Activated CD8-positive, alpha-beta memory T cell treated with anti-CD3 and anti-CD28 coated beads, Interleukin-2, amount 50 U/mL, for 4 hours (primary cell): ENCODE measurements at places on chromosomes 7 and 10.
A peak's percentile ranks its signal among the peaks of the same experiment; 100 is the strongest.

GRCh38 chr10:29804025-29804852 is 169.5 kb upstream of the SVIL start:
- DNase-seq = no peak

DNA sequence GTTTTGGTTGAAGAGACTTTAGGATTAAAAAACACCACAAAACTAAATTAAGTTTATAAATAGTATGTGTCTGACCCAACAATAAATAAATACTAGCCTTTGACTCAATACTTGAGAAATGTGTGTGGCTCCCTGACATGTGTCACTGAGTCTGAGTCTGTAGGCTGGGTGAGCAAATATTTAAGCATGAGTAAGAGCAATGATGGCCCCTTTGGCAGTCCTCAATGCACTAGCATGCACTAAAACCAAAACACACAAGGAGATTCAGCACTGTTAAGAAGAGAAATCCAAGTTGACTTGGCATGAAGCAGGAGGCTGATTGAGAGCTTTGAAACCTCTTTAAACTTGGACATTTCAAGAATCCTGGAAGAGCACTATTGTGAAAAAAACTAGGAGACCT is 37.1 kb downstream of the CCDC71L start:
- DNase-seq = no peak

GRCh38 chr7:128003787-128004186 is 27.4 kb downstream of the LRRC4 start:
- no peak for DNase-seq

GRCh38 chr10:105986912-105987635 is 1177.4 kb downstream of the SORCS1 start:
- DNase-seq = no peak

GRCh38 chr7:44769776-44770294 is 21.2 kb downstream of the ZMIZ2 start:
- DNase-seq = no peak

GRCh38 chr10:117892681-117893220 is 154.0 kb downstream of the RAB11FIP2 start:
- DNase-seq = no peak

DNA sequence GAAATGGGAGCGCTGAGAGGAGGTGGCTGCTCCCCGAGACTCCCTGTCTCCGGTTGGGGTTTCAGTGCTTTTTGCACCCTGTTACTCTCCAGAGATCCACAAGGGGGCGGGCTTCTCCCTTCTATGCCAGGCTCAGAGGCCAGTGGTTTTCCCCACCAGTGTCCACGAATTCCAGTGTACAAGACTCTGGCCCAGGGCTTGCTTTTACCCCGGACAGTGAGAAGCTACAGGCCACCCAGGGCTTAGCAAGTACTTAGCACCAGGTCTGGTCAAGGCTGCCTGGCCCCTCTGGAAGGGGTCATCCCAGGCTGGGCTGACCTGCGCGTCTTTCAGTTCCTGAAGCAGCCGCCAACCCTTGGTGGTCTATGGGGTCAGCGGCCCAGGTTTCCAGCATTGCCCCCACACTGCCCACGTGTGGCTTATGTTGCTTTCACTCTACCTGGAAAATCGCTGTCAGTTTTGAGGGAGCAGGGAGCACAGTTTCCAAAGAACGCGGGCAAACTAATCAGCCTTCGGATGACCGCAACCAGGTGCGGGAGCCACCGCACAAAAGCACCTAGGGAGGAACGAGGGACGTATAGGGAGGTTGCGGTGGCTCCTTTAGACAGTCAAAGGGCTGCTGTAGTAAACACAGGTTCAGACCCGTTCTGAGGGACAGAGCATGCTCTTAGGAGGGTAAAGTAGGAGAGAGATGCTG is 6.8 kb downstream of the CYP26A1 start:
- peak; percentile 48 for DNase-seq

GRCh38 chr7:70893971-70894715 is 237.8 kb upstream of the GALNT17 start:
- no peak for DNase-seq

DNA sequence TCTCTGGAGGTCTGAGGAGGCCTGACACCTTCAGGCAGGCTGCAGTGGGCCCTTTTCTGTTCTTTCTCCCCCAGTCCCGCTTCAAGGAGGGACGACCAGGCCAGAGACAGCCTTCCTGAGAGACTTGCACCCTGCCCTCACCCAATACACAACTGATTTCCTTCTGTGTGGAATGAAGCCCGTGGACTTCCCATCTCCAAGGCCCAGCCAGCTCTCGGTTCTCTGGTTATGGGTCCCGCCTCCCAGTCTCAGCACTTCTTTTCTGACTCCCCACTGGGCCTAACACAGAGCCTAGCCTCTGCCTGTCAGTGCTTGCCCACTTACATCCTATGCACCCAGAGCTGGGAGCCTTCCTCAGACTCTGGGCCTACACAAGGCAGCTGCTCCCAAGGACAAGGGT is 24.1 kb upstream of the ADCYAP1R1 start:
- DNase-seq = no peak

GRCh38 chr7:128842674-128843641 is 12.8 kb downstream of the FLNC start:
- DNase-seq = no peak

DNA sequence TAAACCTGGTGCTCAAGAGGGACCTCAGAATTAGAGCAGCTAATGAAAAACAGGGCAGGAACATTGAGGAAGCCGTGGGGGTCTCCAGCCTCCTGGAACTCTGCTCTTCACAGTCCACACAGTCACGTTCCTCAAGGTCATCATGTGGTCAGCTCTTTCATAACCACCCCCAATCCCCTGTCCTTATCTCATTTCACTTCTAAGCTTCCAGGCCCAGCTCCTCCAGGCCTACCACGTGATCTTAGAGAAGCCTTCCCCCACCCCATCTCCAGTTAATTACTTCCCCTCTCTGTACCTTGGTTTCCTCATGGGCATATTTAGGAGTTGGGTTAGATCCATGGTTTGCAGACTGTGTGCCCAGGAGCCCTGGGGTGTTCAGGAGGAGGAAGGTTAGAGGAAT is 106.4 kb upstream of the TCF7L2 start:
- no peak for DNase-seq

DNA sequence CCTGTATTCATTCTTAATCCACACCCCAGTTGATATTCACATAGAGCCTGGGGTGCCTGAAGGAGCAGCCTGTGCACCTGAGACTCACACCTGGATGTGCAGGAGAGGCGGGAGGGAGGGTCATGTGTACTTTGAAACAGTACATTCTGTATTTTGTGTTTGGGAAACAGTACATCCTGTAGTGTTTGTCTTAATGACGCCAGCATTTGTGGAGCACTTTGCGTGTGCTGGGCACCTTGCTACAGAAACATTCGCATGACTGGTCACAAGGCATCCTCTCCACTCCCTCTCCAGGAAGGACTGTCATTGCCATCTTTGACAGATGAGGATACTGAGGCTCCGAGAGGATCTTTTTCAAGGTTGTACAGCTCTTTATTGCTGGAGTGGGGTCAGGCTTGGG is 132.1 kb downstream of the TACC2 start:
- no peak for DNase-seq

DNA sequence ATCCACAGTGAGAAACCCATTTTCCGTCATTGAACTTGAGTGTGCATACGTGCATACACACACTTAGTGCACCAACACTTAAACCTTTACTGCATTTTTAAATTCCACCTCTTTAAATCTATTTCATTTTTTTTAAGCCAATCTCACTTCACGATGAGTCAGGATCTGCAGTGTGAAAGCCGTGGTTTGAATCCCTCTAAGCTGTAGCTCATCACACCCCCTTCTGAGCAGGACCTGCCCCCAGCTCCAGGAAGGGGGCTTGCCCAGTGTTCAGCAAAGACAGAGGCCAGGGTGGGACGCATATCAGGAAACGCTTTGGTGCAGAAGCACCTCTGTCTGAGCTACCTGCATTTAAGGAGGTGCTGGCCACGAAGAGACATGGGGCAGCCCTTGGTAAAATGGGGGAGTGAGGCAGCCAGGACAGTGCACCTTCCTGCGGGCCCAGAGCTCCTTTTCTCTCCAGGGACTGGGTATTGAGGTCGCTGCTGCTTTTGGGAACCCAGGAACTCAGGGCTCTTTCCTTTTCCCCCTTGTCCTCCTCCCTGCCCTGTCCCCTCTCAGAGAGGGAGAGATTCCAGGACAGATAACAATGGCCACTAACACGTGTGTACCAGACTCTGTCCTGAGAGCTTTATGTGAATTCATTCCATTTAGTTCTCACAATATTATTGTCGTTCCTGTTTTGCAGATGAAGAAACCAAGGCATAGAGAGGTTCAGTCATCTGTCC is 21.7 kb downstream of the ZNF316 start:
- no peak for DNase-seq

DNA sequence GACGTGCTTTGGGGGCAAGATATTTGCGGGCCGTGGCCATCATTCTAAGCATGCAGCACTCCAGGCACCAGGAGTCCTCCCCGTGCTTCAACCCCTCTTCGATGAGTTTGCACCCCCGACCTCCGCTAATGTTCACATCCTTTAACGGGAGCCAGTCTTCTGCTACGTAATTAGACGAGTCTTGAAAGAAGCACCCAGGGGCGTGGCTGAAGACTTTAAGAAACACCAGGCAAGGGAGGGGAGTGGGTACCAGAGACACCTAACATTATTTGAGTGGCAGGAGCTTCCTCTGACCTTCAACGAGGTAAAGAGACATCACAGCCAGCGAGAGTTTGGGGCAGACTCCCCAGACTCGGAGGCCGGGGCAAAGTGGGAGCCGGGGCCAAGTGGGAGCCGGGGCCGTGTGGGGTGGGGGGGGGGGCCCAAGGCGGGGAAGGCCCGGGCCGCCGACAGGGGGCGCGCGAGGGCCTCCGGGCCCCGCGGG is 31.1 kb upstream of the TOMM7 start:
- DNase-seq = peak; percentile 58

DNA sequence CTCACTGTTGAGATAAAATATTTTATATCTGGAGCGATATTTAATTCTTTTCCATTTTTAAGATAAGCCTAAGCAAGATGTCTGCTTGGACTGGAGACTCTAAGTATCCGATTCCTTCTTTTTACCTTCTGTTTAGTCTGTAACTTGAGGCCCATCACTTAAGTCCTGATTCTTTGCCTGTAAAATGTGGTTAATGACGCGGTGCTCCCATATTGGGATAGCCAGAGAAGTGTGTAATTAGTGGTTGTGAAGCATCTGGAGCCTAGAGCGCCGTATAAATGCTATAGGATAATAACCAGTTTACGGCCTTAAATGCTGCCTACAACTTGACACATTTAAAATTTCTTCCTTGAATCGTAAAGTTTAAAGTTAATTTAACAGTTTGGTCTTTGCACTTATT is 132.9 kb downstream of the CHN2 start:
- no peak for DNase-seq

- DNase-seq = no peak
Observed at GRCh38 chr10:33052263-33052875, 94.3 kb upstream of the ITGB1 start.

DNA sequence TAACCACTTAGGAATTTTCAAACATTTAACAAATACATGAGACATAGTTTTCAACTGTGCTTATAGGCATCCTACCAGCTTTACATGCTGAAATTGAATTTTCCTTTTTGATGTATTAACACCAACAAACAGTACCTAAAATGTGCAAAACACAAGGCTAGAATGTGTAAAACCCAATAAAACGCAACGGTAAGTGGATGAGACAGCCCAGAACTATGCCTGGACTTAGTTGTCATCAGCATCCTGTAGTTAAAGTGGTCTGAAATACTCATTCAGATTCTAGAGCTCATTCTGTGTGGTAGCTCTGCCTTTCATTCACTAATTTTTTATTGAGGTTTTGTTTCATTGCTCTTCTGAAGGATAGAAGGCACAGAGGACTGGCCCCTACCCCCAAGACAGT is 137.1 kb downstream of the BMPER start:
- DNase-seq = no peak

GRCh38 chr7:132485600-132486273 is 90.5 kb downstream of the PLXNA4 start:
- DNase-seq = peak; percentile 43

GRCh38 chr10:48418189-48418788 is 111.8 kb downstream of the MAPK8 start:
- no peak for DNase-seq

DNA sequence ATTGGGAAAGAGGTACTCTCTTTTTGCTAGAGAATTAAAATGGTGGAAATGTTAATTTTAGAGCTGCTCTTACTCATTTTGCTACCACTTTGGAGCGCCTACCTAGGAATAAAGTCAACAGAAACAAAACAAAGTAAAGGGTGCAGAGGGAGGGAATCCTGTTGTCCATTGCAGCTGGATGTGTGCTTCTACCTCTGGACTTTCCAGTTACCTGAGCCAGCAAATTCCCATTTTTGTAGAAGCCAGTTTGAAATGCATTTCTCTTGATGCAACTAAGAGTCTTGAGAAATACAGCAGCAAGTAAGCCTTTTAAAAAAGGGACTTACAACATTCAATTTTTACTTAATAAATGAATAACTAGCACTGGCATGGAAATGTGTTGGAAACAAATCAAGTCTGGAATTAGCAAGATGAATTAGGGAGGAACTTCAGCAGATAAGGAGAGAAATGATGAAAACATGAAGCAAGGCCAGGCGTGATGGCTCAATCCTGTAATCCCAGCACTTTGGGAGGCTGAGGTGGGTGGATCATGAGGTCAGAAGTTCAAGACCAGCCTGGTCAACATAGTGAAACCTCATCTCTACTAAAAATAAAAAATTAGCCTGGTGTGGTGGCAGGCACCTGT is 113.5 kb upstream of the CTTNBP2 start:
- no peak for DNase-seq

DNA sequence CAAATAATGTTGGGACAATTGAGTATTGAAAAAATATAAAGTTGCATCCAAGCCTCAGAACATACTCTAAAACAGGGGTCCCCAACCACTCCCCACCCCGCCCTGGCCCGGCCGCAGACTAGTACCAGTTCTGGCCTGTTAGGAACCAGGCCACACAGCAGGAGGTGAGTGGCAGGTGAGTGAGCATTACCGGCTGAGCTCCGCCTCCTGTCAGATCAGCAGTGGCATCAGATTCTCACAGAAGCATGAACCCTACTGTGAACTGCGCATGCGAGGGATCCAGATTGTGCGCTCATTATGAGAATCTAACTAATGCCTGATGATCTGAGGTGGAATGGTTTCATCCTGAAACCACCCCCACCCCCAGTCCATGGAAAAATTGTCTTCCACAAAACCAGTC is 19.4 kb downstream of the HIPK2 start:
- no peak for DNase-seq

GRCh38 chr10:26839966-26840627 is 20.7 kb downstream of the ABI1 start:
- DNase-seq = no peak

- no peak for DNase-seq
Observed at GRCh38 chr7:138008588-138009349, 6.9 kb upstream of the CREB3L2 start.

DNA sequence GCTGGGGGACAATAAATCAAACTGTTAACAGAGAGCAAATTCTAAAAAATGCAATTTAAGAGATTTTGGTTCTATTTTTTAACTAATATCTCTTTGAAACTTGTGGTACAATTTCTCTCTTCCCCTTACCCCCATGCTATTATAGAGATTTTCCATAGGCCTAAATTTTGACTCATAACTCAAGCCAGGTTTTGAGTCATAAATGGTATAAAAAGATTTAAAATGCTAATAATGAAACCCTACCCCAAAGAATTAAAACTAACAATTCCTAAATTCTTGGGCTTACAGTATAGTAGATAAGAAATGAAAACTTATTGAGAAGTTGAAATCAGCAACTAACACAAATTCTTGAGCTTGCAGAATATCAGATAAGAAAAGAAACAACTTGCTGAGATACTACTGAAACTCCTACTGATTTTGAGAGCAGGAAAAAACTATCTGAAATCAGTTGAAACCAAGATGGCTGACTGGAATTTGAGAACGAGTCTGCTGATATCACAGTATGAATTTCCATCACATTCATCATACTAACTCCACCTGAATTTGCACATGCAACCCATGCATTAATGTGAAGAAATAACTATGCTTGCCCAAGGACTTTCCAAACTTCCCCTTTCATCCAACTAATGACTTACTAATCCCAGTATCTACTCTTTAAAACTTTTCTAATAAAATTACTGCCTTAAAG is 36.3 kb downstream of the POT1 start:
- no peak for DNase-seq
